ENCODE measurements at places on chromosomes 5 and 9.

GRCh38 chr9:32339424-32339823, 45.0 kb upstream of the ACO1 start:
- DNase-seq, result no peak

- no peak for DNase-seq
Observed at GRCh38 chr5:114419067-114419388, 57.2 kb downstream of the KCNN2 start.

GRCh38 chr9:27572566-27572917, 739 bp downstream of the C9orf72 start:
- DNase-seq, result peak; percentile 12

- DNase-seq, result no peak
Observed at GRCh38 chr5:31021181-31021624, 172.3 kb upstream of the CDH6 start.

GRCh38 chr5:39266442-39266841, 47.1 kb upstream of the FYB1 start:
- no peak for DNase-seq
